HT-29 (cell line): ENCODE measurements at places on chromosomes 12 and 14.

DNA sequence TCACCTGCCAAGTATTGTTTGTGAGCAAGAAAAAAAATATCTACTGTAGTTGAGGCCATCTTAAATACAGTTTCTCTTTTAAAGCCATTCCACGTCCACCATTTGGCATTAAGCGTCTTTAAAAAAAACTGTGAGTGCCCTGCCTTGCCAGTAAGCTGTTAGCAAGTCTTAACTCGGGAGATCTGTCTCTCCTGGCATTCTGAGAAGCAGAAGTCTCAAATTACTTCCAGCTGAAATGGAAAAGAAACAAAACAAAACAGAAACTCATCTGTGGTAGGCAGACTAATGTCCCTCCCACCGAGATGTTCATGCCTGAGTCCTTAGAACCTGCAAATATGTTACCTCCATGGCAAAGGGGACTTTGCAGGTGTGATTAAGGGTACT, 126.2 kb downstream of the CRADD start:
- DNase-seq, result no peak

- no peak for DNase-seq
Measured at GRCh38 chr12:107586256-107586970, 99.2 kb upstream of the PWP1 start.

DNA sequence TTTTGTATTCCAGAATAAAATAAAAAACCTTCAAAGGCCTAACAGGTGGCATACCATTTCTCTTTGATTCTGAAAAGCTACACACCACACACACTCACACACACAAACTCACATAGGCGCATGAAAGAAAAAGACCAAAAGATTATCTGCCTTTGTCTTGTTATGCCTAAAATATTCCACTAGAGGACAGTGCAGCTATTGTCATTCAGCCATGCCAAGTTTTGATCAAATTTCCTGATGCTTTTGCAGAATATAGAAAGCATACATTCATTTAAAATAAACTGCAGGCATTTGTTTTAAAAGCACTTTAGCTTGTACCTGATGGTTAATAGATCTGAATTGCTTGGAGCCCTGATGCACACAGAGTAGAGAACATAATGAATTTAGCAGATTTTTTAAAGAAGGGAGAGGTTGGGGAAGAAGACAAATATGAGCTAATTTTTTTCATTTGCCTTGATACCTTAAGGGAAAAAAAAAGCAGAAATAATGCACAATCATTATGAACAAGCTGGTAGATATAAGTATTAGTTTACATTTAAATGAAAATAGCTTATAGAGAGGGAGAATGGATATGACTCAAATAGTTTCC, 1766.9 kb upstream of the SEL1L start:
- peak; percentile 25 for DNase-seq

DNA sequence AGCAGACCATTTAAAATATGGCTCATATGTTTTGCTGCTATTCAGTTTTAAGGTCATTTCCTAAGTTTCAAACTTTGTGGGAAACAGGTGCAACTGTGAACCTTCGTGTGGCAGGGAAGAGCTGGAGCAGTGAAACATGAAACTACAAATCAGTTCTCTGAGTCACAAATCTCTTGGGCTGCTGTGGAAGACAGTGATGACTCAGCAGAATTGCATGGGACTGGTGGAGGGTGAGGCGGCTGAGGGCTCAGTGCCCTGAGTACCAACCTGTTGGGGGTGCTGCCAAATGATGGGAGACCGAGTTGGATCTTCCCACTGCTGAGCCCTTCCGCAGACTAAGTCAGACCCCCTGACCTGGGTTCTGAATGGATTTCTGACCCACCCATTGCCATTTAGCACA, 8.4 kb upstream of the CALM1 start:
- no peak for DNase-seq

DNA sequence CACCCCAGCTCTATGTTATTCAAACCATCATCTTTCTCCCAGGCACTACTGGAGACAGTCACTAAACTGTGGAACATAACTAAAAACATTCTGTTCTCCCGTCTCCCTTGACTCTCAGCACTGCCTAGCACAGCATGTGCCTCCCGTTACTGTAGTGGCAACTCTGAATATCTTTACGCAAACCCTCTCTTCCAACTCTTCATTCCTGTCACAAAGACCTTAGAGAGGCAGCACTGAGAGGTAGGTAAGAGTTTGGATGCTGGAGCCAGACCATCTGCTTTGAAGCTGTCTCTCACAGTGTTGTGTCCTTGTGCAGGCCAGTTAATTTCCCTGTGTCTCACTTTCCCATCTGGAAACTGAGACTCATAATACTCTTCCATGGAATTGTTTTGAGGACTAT, 108.1 kb downstream of the DIP2B start:
- DNase-seq, result no peak

GRCh38 chr12:10501030-10501429, 4.7 kb upstream of the EIF2S3B start:
- peak; percentile 42 for DNase-seq

DNA sequence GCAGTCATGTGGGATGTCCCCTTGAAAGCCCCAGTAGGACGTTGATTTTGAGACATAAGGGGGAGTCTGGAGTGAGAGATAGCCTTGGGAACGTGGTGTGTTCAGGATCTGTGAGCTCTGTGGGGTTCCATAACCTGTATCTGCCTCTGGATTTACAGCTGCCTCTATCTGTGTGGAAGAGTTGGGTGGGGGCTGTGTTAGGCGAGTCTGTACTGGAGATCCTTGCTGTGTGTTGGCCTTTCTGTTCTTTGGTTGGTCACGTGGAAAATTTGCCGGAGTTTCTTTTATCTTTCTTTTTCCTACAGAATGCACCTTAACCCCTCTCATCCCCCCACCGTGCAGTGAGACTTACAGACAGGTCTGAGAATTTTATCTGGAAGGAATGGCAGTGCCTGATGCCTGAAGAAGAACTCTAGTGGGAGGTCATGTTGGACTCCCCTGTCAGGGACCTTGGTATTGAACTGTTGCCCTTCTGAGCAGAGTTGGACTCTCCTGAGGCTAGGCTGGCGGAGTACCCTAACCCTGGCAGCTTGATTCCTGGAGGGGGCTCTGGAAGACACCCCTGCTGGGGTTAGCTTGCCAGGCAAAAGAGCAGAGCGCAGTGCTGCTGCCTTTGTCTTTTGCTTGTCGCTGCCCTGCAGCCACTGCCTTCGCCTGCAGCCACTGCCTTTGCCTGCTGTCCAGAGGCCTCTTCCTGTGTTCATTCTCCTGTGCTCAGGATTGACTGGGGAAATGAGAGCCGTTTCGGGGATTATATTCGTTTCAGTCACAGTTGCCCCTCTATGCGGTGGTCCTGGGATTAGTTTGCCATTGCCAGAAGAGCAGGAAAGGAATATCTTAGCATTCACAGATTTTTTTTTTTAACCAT, 34.1 kb downstream of the ZNF664 start:
- DNase-seq, result no peak

DNA sequence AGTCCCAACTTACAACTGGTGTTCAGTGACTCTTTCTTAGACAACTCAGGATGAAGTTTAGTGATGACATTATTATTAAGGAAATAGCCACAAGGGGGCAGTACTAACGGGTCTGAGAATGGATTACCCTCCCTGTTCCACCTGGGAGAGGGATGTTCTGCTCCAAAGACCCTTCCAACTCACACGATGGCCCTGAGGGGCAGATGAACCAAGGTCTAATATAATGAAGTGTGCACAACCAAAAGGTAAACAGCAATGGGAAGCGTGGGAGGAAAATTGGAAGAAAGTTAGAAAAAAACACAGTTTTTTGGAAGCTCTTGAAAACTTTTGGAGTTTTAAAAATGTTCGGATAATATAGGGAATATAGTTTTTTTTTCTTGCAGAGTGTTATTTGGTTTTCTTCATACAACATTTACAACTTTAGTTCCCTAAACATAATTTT, 24.0 kb downstream of the FGF6 start:
- DNase-seq, result peak; percentile 72

- DNase-seq, result no peak
Measured at GRCh38 chr14:49992901-49993339, 100.0 kb downstream of the ARF6 start.

DNA sequence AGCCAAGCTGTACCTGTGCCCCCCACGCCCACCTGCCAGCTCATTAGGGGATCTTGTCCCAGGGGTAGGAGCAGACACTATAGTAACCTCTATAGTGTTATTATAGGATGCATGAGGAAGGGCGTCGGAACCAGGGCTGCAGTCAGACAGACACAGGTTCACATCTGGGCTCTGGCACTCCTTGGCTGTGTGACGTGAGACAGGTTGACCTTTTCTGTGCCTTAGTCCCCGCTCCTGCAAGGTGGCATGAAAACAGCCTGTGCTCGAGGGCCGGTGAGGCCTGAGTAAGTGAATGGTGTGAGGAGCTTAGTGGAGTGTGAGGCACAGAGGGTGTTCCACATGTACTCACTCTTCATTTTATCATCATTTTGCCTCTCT, 19.0 kb downstream of the ASB2 start:
- DNase-seq, result no peak

DNA sequence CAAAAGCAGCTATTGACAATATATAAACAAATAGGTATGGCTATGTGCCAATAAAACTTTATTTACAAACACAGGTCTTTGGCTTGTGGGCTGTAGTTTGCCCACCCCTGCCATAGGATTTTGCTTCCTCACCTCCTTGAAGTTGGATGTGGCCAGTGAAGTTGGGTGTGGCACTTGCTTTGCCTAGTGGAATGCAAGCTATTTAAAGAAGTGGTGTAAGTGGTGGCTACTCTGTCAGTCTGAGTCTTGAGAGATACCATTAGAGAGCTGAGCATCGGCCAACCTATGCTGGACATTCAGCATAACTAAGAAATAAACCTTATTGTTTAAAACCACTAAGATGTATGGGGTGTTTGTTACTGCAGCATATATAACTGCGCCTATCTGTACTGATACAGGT, 321.3 kb downstream of the RGS6 start:
- DNase-seq, result no peak

- peak; percentile 23 for DNase-seq
Measured at GRCh38 chr12:57621497-57622292, 10.5 kb downstream of the ARHGEF25 start.

- DNase-seq, result no peak
Measured at GRCh38 chr12:65962921-65963861, 138.9 kb downstream of the HMGA2 start.

DNA sequence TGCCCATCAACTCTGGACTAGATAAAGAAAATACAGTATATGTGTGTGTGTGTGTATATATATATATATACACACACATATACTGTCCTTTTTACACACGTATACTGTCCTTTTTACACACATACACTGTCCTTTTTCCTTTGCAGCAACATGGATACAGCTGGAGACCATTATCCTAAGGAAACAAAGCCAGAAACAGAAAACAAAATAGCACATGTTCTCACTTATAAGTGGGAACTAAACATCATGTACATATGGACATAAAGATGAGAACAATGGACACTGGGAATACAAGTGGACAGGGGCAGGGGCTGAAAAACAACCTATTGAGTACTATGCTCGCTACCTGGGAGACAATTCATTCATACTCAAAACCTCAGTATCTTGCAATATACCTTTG, 23.7 kb downstream of the VDR start:
- DNase-seq, result no peak

GRCh38 chr14:79134361-79134760, 964.2 kb downstream of the NRXN3 start:
- no peak for DNase-seq

DNA sequence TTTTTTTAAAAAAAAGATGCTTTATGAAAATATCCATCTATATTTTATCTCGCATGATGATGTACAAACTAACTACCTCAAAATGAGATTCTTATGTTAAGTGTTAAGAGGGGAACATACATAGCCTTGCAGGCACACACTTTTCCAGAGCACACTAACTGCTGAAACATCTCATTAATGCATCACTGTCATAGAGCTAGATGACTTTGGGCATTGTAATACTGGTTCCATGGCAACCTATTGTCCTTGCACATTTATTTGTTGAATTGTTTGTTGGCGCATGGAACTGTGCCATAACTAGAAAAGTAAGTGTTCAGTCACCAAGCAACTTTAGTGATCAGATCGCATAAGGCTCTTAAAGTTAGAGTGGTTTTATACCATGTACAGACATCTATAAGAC, 348.3 kb downstream of the GALC start:
- no peak for DNase-seq

DNA sequence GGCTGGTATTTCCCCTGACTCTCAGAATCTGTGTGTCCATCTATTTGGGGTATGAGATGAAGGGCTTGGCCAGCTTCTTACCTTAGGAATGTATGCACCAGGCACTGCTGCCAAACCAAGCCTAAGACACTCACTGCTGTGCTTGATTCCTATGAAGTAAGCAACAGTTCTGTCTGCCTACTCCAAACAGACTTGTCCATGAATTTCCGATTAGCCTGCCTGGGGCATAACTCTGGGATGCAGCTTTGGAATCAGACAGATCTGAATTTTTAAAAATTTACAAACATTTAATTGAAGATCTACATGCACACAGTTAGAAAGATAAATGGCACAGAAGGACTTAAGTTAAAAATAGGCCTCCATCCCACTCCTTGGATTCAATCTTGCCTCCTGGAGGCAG, 59.5 kb upstream of the JDP2 start:
- DNase-seq, result no peak

DNA sequence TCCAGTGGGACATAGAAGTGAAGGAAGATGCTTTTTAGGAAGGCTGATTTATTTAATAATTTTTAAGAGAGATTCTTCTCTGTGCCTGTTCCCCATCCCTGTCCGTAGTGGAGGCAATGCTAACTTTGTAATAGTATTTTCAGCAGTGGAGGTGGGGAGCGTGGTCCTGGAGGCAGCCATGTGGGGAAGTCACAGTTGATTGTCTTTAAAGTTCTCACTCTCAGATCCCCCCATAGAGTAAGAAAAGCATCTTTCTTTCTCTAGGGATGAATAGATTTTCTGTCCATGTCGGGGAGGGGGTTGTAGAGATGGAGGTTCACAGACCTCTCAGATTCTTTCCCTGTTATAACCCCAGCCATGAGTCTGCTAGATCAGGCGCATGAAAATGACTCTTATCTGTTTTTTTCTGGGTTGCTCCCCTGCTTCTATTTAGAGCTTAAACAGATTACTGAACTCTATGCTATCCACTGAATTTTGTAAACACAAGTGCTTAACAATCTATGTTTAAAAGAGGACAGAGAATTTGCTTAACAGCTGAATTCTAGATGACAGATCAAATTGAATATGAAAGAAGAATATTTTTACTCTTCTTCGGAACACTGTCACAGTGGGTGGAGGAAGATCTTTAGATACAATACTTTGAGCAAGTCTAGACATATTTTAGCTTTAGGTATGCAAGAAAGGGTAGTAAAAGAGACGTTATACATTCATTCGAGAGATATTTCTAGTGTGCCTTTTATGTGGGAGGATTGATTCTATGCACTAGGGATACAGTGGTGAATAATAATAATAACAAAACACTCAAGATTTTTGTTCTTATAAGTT, 25.3 kb downstream of the TMEM117 start:
- DNase-seq, result no peak

DNA sequence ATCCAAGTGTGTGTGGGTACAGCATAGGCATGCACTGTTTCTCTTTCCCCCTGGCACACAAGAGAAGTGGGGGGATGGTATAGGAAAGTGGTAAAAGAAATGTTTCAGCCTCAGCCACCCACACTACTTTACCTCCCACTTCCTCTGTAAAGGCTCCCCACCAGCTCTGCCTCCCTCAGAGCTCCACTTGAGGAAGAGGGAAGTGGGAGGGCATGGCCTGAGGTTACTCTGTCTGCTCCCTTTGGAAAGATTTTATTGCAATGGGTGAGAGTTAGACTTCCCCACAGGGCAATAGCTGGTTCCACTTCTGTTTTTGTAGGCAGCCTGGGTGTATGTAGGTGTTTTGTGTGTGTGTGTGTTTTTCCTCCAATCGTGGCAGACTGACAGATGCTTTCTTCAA, 145.3 kb downstream of the SSPN start:
- no peak for DNase-seq

GRCh38 chr14:104086661-104087461, 1.4 kb downstream of the ASPG start:
- no peak for DNase-seq

- no peak for DNase-seq
Measured at GRCh38 chr12:30858471-30858870, 68.1 kb upstream of the TSPAN11 start.
